ENCODE measurements at places on chromosomes 1 and 21. TPM values are rescaled to one million over a fixed set of nuclear protein-coding genes. Genes with fewer than 3 reads are reported as not detected.

The SLC45A3 gene
- 0.82 TPM for total RNA-seq

The UBXN10 gene
- total RNA-seq = under 0.01 TPM

The CFHR4 gene
- not detected for total RNA-seq

The ANGEL2 gene
- 28.7 TPM for total RNA-seq

The C1orf50 gene
- total RNA-seq = 3.2 TPM

The RXRG gene
- not detected for total RNA-seq
